ENCODE measurements at places on chromosomes 13 and 19.

DNA sequence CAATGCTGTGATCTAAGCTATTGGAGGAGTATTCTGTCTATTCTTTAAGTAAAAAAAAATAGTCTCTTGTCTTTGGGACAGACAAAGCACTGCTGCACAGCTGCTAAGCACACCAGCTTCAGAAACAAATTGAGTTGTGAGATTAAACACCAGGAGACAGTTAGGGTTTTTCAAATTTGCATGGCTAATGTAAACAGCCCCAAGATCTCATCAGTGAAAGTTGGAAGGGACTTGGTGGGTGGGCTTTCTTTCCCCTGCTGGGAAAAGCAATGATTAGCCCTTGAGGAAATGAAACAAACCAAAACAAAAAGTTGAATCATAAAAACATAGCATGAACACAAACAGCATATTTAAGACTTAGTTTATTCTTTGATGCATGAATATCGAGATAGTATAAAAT, 143.6 kb upstream of the SLITRK1 start:
- DNase-seq: no peak

GRCh38 chr19:57123882-57124281, 4.1 kb downstream of the USP29 start:
- no peak for DNase-seq

GRCh38 chr19:58296104-58296503, 9.1 kb upstream of the ERVK3-1 start:
- DNase-seq: no peak

- DNase-seq: no peak
Observed at GRCh38 chr13:43357564-43357963, 334.2 kb downstream of the DNAJC15 start.

DNA sequence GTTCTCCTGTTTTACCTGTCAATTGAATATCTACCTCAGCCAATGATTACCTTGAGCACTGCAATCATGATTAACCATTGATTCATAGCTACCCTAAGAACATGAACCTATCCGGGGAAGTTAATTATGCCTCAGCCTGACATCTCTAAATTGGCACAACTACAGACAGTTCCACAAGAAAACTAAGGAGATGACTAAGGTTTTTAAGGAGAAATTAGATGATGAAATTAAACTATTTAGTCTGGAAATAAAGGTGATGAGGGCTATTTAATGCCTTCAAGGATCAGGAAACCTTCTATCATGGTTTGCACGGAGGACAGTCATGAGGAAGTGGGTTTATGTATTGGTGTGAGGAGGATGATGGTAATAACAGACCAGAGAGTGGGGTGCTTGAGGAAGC, 203.4 kb downstream of the COL4A1 start:
- no peak for DNase-seq

GRCh38 chr13:67769987-67770341, 539.8 kb upstream of the PCDH9 start:
- DNase-seq: no peak

GRCh38 chr13:84417416-84417815, 535.1 kb upstream of the SLITRK1 start:
- DNase-seq: no peak

GRCh38 chr19:28880735-28881401, 332.1 kb downstream of the UQCRFS1 start:
- no peak for DNase-seq

GRCh38 chr13:43325636-43326035, 302.2 kb downstream of the DNAJC15 start:
- DNase-seq: no peak

GRCh38 chr13:42991898-42992763, at the start of gene EPSTI1:
Gene EPSTI1, minus strand, starts transcription at chr13:42992241. Its CDS starts 76 bp downstream, at chr13:42992165.
- peak; percentile 78 for DNase-seq

GRCh38 chr13:70023516-70023915, 84.1 kb upstream of the ATXN8OS start:
- DNase-seq: no peak

DNA sequence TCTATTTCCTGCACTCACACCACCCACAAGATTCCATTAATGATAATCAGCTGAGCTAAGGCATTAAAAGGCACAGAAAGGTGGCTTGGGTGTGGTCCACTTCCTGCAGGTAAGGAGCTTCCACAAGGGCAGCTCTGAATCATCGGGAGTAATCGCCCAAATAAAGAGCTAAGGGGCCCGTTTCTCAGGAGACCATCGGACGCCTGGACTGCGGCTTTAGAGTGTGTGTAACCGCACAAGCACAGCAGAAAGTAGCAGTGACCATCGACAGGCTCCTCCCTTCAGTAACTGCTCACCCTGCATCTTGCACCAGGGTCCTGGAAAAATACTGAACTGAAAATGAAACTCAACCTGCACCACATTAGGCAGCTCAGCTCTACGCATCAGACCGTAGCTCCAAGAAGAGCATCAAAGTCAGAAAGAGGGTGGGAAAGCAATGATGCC, 6.0 kb downstream of the STK24 start:
- DNase-seq: peak; percentile 59

DNA sequence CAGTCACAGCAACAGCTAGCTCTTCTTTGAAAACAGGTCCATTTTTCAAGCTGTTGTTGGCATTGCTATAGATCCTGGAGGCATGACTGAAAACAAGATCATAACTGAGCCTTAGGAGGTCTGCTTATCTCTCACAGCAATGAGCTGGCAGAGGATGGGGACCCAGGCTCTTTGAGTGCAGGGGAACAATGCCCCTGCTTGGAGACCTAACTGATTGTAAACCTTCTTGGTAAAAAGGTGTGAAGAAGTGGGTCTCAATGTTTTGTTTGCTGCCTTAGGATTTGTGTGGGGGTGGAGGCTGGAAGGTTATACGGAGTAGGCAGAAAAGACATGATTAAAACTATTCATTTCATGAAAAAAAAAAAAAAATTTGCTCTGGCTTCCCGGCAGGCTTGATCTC, 94.6 kb downstream of the EFNB2 start:
- DNase-seq: no peak

Data from CD4-positive, alpha-beta T cell treated with Interleukin-1 beta for 1 hour (primary cell).